ENCODE measurements at places on chromosomes 3 and 15.

- no peak for DNase-seq
Observed at GRCh38 chr3:67923796-67924195, 269.4 kb upstream of the SUCLG2 start.

GRCh38 chr3:60935709-60936108 is 315.5 kb downstream of the FHIT start:
- DNase-seq = no peak

DNA sequence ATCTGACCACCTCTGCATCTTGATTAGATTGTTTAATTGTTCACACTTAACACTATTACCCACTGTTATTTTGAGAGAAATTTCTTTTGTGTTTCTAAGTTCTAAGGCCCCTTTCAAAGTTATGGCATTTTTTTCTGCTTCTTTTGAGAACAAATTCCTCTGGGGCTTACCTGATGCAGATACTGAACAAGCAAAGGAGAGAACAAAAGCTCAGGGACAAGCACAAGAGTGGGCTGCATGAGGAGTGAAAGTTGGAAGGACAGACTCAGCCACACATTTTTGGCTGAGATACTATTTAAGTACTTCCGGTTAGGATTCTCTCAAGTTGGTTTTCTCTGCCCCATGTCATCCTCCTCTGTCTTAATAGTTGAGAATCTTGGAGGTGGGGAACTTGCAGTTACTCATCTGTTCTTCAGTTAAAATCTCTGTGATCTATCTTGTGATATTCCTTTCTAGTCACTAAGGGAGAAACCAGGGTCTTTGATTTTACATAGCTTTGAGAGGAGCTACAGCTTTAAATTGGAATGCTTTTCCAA is 54.7 kb downstream of the CMTM6 start:
- DNase-seq = no peak

- DNase-seq = no peak
Observed at GRCh38 chr3:107925851-107926250, 165.0 kb downstream of the CD47 start.

- no peak for DNase-seq
Observed at GRCh38 chr15:40053079-40053830, 14.3 kb upstream of the SRP14 start.

GRCh38 chr15:69163141-69163669 is 2.8 kb downstream of the GLCE start:
- DNase-seq = no peak

- DNase-seq = no peak
Observed at GRCh38 chr15:94397337-94397736, 166.0 kb downstream of the MCTP2 start.

GRCh38 chr3:51436998-51437639 is 46.0 kb downstream of the RBM15B start:
- no peak for DNase-seq

GRCh38 chr3:187812496-187812895 is 67.2 kb upstream of the BCL6 start:
- no peak for DNase-seq

- no peak for DNase-seq
Observed at GRCh38 chr3:34483311-34483887, 685.0 kb downstream of the PDCD6IP start.

DNA sequence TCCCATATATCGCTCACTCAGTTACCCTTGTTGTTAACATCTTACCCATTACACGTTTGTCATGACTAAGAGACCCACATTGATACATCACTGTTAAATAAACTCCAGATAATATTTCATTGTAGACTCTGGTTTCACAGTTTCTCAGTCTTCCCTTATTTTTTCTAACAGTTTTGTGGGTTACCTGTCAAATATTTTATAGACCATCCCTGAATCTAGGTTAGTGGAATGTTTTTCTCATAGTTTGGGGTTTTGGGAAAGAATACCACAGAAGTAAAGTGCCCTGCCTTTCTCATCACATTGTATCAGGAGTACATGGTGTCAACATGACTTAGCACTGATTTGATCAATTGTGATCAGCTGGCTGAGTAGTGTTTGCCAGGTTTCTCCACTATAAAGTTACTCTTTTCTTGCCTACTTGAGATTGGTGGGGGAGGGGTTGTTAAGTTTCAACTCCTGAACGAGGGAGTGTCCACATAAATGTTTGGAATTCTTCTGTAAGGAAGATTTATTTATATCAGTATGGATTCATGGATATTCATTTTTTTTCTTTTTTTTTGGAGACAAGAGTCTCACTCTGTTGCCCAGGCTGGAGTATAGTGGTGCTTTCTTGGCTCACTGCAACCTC is 25.9 kb downstream of the RNF111 start:
- no peak for DNase-seq

GRCh38 chr3:178485756-178486155 is 50.5 kb upstream of the KCNMB2 start:
- no peak for DNase-seq

DNA sequence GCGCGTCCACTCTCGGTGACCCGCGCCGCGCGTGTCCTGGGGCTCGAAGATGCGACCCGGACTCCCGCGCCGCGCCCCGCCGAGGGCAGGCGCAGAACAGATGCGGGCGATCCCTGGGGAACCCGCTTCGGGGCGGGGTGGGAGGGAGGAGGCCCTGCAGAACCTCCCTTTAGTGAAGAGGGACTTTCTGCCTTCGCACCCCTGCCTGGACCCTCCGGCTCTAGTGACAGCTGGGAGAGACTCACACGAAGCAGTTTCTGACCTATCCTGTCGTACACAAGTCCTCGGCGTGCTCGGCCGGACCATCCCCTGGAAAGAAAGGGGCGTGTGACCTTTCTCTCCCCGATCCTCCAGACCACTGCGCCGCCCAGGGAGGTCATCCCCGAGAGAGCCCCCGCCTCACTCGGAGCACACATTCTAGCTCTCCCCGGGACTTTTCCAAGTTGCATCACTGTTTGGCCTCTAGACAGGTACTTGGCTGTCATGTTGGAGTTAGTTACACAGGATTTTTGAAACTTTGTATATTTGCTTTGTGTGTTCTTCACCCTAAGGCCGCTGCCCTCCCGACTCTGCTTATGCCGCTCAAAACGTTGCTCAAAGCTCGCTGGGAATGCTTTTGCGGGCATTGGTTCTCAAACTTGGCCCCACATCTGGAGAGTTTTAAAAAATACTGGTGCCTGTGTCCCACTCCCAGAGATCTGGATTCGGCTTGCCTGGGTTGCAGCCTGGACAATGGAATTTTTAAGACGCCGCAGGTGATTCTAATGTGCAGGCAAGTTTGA is 582 bp downstream of the CGNL1 start:
- DNase-seq = no peak

DNA sequence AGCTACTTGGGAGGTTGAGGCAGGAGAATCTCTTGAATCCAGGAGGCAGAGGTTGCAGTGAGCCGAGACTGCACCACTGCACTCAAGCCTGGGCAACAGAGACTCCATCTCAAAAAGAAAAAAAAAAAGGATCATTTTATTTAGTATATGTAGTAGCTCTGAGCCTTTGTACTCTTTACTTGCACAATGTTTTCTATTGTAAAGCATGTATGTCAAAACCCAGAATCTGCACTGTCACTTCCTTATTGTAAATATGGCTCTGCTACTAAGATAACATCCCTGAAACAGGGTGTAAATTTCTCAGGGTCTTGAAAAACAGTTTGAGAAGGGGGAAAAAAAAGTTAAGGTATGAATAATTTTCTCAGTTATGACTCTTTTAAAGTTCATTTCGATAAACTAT is 35.1 kb downstream of the SLMAP start:
- no peak for DNase-seq

GRCh38 chr3:48402281-48402732 is 27.6 kb downstream of the PLXNB1 start:
- DNase-seq = no peak

- DNase-seq = peak; percentile 17
Observed at GRCh38 chr3:157999246-157999645, 107.0 kb downstream of the SHOX2 start.

DNA sequence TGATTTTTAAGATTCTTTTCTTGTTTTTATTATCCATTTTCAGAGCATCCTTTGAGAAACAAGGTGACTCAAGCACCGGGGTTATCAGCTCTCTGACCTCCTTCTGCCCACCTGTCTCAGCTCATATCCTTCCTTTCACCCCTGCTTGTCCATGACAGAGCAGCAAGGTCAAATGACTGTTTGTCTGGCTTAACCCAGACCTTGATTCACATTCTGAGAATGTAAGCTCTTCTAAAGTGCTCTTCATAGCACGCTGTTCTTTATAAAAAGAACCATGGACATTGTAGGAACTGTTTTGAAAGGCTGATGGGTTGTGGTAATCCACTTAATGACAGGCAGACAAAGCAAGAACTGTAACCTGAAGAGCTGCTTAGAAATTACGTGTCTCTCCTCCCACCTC is 122.5 kb downstream of the CHST2 start:
- DNase-seq = no peak

DNA sequence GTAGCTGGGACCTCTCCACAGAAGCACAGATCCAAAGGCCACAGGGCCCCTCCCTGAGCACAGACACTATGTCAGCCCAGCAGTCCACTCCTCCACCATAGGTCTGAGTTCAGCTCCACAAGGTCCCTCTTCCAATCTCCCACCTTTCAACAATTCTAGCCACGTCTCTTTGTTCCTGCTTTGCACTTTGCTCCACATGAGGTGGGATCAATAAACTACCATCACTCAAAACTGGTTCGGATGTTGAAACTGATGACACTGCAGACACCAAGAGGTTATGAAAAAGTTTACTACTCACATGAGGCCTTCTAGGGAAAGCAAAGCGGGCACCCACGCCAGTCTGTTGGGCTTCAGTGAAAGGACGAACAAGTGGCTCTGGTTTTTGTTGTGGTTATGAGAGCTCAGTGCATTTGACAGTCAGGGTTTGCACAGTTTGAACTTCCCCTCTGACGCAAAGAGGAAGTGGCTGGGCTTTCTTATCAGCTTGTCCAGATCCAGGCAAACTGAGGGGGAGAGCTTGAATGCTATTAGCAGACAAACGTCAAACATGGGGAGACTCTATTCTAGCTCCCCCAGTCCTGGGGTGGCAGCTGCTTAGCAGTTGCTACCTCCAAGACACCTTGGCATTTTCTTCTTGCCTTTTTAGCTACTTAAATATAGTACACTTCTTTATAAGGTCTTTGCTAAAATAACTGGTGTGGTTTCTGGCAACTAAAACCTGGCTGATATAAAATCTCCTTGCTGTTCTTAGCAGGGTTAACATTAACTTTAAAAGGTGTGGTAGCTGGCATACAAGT is 37.8 kb downstream of the ZNF445 start:
- peak; percentile 80 for DNase-seq
